HCT116 (cell line): ENCODE measurements at places on chromosomes 11 and 22.

DNA sequence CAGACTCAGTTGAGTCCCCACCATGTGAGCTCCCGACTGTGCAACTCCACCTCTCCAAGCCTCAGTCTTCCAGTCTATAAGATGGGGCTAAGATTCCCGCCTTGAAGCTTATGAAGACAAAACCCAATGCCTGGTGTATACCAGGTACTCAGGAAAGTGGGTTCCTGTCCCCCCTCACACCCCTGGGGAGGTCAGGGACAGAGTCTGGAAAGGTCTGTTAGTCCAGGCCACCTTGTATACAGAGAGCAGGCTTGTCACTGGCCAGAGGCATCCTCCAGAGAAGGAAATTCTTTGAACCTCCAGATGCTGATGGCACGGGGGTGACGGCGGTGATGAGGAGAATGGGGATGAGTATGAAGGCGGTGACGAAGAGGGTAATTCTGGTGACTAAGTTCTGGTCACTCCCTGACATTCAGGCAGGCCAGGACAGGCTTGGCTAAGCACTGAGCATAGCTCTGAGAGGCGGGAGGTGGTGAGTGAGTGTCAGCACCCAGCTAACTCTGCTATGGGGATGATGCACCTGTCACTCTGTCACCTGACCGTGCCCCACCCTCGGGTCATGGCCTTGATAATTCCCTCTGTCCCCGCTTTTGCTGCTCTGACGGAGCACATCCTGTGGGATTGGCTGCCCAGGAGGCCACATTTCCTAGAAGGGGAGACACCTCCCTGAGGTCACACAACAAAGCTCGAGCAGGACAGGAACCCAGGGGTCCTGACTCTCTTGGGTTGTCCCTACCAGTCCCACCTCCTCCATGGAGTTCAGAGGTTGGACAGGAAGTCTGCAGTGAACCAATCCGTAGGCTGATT is 30.9 kb upstream of the CSNK1E start:
- DNase-seq: no peak

DNA sequence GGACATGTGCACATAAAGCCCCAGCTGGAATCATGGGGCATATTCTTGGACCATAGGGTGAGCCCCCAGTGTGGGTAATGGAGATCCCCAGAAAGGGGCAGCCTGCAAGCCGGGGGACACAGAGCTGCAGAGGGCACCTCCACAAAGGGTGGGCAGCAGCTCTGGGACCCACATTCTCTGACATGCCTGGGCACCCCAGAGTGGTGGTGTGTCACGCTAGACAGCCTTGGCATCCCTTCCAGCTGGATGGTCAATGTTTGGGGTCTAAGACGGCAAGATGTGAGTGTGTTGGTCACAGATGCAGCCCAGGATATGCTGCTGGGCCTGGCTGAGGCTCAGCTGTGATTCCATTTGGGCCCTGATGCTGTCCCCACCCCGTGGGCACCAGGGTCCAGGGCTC is 9.7 kb downstream of the ADORA2A start:
- DNase-seq: no peak

DNA sequence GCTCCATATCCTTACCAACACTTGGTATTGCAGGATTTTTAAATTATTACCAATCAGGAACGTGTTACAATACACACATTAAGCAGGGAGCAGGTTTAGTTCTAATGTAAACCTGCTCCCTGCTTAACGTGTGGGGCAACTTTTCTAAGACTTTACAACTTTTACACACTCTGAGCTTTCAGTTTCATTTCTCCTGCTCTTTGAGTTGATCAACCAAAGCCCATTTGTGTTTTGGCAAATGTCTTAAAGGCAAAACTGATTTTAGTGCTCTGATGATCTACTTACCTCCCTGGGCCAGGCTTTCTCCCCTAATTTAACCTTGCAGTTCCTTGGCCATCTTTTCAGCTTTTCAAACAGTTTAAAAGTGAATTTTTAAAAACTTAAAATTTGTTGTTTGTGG is 70.9 kb downstream of the ZBTB44 start:
- no peak for DNase-seq

DNA sequence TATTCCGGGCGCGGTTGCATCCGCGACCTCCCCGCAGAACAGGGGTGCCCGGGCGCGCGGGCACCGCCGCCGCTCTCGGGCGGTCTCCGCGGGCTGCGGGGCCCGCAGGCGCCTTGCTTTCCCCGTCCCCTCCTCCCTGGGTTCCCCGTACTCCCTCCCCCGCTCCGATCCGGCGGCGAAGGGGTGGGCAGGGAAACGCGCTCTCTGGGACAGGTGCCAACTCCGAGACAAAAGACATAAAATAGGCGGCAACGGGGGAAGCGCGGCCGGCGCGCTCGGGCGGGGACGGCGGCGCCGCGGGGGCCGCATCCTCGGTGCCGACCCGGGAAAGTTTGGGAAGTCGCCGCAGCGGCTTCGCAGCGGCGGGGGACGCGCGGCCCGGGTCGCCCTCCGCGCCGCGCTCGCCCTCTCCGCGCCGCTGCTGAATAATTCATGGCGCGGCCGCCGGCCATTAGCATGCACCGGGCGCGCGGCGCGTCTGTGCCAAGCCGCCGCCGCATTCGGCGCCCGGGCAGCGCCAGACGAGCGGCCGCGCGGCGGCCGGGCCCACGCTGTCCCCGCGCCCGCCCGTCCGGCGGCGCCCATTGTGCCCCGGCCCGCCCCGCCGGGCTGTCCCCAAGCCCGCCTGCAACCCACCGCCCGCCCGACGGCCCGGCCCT is 78.7 kb upstream of the PPARA start:
- DNase-seq: peak; percentile 80

- DNase-seq: no peak
These were observed 75.7 kb downstream of the NFAM1 start for GRCh38 chr22:42356533-42356932.

DNA sequence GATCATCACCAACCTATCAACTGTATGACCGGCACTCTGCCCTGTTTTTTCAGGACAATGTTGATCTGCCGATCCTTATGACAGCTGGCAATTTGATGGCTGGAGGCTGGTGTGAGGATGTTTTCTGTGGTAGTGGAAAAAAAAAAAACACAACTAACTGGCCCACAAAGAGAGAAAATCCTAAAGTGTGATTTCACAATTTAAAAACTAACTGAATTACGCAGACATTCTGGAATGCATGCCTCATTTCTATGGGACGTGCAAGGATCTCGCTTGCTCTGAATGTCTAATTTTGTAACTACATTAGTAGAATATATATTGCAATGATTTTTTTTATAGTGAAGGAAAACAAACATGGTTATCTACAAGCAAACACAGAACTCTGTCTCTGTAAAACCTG is 590.5 kb downstream of the ETS1 start:
- no peak for DNase-seq

DNA sequence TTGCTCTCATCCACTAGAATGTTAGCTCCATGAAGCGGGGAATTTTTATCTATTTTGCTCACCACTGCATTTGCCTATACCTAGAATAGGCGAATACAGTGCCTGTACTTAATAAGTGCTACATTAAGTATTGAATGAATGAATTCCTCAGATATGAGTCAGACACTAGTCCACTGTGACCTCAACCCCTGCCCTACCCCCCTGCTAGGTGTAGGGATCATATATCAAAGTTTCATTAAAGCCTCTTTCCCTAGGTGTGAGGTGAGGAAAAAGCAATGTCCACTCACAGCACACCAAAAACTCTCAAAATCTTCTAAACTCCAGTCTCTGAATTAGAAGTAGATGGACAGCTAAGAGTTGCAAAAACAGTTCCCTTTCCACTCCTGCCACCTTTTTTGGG is 9.8 kb upstream of the PSMA1 start:
- DNase-seq: no peak

GRCh38 chr11:118621071-118621783 is 13.8 kb downstream of the PHLDB1 start:
- DNase-seq: peak; percentile 51
